HEK293T (cell line): ENCODE measurements at places on chromosomes 2 and 18.

GRCh38 chr2:10225291-10226037 is 77.2 kb upstream of the HPCAL1 start:
- no peak for DNase-seq

GRCh38 chr2:196445991-196446390 is 193.5 kb upstream of the CCDC150 start:
- no peak for DNase-seq

GRCh38 chr2:989781-990467 is 39.3 kb downstream of the SNTG2 start:
- no peak for DNase-seq

- no peak for DNase-seq
Observed at GRCh38 chr2:218785103-218785502, 3.2 kb downstream of the CYP27A1 start.

GRCh38 chr18:63676526-63677323 is 15.0 kb upstream of the SERPINB3 start:
- peak; percentile 8 for DNase-seq

- DNase-seq, result no peak
Observed at GRCh38 chr18:7185701-7186100, 45.2 kb upstream of the LRRC30 start.

GRCh38 chr2:18975506-18976167 is 382.8 kb downstream of the OSR1 start:
- DNase-seq, result no peak

GRCh38 chr18:10111944-10112343 is 198.1 kb downstream of the VAPA start:
- no peak for DNase-seq

DNA sequence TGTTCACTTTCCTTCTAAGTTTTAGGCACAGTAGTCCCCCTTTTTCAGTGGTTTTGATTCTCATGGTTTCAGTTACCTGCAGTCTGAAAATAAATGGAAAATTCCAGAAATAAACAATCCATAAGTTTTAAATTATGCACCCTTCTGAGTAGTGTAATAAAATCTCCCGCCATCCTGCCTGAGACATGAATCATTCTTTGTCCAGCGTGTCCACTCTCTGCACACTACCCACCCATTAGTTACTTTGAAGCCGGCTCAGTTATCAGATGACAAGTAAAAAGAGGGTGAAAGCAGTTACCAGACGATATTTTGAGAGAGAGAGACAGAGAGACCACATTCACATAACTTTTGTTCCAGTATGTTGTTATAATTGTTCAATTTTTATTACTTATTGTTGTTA is 400.5 kb downstream of the TMX3 start:
- no peak for DNase-seq
